ENCODE measurements at places on chromosomes 3 and 15.

DNA sequence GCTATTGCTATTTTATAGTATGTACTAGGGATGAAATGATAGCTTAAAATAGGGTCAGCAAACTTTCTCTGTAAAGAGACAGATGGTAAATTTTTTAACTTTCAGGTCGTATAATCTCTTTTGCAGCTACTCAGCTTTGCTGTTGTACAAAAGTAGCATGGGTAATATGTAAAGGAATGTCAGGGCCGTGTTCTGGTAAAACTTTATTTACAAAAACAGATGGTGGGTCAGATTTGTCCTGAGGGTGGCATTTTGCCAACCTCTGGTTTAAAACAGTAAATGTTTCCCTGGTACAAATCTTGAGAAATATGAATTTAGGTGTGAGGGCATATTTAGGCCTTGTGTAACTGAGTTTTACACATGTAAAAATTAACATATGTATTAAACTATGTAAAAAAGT, 18.6 kb downstream of the NMD3 start:
- no peak for DNase-seq

- DNase-seq: no peak
These were observed 122.7 kb downstream of the FBLN2 start for GRCh38 chr3:13671482-13672233.

DNA sequence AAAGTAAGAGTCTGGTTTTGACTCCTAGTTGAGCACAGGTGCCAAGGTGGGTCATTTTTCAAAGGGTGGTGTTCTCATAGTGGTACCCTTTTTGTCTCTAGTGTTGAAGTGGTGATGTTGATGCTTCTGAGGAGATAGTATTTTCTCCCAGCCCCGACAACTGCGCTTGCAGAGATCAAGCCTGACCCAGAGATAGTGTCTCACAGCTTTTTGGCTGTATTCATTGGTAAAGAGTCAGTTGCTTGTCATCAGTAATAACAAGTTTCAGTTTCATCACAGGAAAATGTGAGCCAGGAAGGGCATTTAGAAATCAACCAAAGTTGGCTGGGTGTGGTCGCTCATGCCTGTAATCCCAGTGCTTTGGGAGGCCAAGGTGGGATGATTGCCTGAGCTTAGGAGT, 139.3 kb downstream of the NFKBIZ start:
- DNase-seq: no peak

- no peak for DNase-seq
These were observed 80.2 kb downstream of the ATP13A4 start for GRCh38 chr3:193474446-193474845.

GRCh38 chr3:44894485-44894884, 20.1 kb downstream of the TGM4 start:
- no peak for DNase-seq

DNA sequence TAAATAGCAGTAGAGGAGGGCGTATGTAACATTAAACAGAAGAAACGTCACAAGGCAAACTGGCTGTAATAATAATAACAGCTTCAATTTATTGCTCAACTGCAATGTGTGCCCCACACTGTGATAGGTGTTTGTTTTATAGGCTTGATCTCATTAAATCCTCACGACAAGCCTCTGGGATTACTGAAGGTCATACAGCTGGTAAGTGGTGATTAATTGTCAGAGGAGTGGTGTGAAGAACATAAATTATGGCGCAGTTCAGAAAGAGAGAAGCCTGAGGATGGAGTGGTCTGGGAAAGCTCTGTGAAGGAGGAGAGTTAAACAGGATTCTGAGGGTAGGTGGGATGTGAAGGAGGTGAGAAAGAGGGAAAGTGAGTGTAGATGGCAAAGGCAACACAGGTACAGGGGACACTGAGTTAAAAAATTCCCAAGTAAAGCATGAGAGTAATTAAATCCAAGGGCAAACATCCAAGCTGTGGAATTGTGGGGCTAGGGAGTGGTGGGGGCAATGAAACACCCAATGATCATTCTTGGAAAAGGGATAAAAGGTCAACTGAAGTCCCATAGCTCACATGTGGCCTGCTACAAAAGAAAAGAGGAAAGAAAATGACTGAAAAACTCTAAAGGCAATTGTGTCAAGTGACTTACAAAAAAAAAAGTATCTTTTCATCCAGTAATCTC, 16.5 kb upstream of the GLCE start:
- DNase-seq: no peak

DNA sequence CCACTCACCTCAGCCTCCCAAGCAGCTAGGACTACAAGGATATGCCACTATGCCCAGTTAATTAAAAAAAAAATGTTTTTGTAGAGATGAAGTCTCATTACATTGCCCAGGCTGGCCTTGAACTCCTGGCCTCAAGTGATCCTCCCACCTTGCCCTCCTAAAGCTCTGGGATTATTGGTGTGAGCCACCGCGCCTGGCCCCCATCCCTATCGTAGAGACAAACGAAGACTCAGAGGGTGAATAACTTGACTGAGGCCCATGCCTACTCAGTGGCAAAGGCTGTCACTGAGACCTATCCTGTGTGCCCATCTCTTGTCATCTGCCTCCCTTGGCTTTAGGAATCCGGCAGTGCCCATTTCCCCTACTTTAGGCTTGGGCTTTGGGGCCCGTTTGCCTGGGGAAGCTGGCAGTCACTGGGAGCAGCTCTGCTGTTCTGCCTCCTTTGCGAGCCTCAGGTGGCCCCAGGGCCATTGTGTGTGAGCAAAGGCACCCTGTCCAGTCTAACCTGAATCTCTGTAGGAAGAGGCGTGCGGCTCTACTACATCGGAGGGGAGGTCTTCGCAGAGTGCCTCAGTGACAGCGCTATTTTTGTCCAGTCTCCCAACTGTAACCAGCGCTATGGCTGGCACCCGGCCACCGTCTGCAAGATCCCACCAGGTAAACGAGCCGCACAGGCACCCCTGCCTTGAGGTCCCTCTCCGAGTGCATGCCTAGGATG, 70.1 kb downstream of the AAGAB start:
- DNase-seq: no peak

- DNase-seq: peak; percentile 8
These were observed 8.6 kb downstream of the AQP9 start for GRCh38 chr15:58146749-58147148.

- no peak for DNase-seq
These were observed 28.5 kb downstream of the CMTM6 start for GRCh38 chr3:32474201-32474600.

DNA sequence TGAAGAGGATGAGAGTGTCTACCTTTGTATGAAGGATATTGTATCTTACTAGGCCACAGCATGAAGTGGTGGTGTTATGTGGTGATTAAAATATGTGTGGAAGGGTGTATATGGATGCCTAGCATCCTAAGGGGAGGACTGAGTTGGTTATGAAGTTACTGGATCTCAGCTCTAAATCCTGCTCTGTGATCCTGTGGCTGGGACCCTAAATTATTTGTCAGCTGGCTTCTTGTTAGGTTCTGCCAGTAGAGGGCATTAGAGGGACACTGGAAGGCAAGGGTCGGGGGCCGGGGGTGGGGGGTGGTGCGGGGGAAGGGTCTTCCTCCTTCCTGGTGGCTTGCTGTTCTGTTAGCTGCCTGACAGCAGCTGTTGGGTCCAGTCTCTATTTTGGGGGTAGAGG, 34.9 kb downstream of the MORF4L1 start:
- no peak for DNase-seq

- DNase-seq: no peak
These were observed 110.0 kb upstream of the NSMCE3 start for GRCh38 chr15:29379647-29380046.

DNA sequence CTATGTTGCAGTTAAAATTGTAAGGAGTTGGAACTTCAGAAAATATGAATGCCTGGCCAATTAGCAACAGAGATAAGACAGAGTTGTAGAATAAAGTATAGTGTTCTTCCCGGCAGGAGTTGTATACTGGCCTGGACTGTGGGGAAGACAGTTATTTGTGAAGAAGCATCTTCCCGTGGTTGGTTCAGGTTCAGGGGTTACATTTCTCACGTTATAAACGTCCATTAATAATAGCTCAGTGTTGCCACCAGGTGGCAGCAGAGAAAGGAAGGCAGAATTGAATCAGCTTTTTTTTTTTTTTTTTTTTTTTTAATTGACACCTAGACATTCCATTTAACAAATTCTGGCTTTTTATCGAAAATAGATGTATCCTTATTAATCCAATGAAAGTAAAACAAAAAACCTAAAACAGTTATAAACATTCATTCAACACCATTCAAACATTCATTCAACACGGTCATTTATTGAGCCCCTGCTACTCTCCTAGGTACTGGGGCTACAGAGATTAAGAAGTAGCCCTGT, 66.4 kb upstream of the NR2E3 start:
- no peak for DNase-seq

GRCh38 chr3:98855806-98856400, 45.6 kb downstream of the DCBLD2 start:
- peak; percentile 65 for DNase-seq

DNA sequence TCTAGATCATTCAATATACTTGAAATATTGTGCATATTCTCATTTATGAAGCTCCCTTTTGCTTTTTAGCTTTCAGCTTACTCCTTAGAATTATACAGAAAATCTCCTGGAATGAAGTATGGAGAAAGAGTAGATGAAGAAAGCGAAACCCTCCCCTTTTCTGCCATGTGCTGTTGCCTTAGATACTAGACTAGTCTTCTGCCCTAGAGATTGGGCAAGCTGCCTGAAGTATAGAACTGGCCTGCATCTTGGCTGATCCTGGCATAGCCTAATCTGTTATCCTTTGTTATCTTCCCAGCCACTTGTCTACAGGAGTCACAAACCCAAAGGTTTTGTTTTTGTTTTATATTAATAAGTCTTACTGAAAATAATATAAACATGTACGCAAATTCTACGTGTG, 138.8 kb downstream of the RBPMS2 start:
- no peak for DNase-seq

GRCh38 chr15:31252171-31252785, 74.4 kb upstream of the KLF13 start:
- DNase-seq: no peak

- DNase-seq: no peak
These were observed 130.8 kb downstream of the SERPINI1 start for GRCh38 chr3:167866331-167866730.

DNA sequence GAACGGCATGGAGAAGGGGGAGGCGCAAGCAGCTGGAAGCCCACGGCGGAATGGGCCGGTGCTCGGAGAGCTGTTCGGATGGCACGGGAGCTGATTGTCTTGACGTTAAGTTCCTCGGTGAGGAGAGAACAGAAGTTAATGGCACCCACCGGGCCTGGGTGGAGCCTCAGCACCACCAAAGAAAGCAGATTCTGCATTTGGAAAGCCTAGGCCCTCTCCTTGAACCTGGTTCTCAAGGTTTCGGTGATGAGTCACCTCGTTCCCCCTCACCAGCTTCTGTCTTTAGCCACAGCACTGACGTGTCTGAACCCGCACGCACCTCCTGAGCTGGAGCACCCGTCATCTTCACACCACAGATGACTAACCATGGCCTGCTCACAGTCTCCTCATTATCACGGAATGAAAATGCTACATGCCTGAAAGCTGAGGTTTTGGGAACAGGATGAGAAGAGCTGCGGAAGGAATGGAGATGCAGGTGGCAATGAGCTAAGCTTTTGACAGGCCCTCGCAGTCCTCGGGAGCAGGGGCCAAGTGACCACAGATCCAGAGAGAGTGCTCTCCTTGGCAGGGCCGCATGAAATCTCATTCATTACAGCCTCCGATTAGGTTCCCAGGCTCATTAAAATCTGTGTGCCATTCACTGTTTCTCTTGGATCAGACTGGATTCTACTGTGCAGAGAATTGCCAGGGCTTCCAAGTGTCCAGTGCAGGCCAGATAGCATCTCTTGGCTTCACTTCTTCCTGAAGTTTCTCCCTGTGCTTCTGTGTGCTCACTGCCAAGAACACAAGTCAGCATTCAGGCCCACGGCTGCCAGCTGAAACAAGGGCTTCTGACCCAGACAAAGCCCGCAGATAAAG, 96.3 kb upstream of the DLG1 start:
- peak; percentile 100 for DNase-seq

DNA sequence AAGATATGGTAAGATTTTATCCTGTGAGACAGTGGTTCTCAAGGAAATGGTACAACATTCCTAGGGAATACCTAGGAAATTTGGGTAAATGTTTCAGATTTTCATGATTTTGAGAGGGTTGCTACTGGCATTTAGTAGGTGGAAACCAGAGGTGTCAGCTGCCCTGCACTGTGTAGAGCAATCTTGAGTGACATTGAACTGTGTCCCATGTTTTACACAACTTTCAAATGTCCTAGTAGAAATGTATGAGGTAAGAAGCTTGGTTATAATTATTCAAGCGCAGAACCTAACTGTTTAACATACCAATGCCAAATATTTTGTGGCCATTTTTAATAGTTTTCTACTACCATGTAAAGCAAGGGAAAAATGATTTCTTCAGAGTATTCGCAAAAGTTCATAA, 120.4 kb downstream of the GADL1 start:
- no peak for DNase-seq

GRCh38 chr15:71779073-71779797, 31.1 kb upstream of the NR2E3 start:
- no peak for DNase-seq

DNA sequence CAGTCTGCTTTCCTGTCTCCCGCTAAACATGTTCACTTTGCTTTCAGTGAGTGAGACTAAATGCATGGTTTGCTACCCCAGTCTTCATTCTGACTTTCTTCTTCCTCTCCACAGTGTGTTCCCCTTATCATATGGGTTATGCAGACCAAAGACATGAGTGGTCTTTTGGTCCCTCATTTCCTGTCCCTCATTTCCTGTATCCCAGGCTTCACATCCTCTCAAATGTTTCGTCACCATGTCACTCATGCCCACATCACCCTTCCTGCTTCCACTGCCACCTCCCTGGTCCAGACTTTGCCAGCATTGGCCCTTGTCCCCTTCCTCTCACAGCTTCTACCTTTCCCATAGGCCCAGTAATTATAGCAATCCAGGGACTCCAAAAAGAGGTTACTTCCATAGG, 209.0 kb downstream of the MYRIP start:
- DNase-seq: no peak

DNA sequence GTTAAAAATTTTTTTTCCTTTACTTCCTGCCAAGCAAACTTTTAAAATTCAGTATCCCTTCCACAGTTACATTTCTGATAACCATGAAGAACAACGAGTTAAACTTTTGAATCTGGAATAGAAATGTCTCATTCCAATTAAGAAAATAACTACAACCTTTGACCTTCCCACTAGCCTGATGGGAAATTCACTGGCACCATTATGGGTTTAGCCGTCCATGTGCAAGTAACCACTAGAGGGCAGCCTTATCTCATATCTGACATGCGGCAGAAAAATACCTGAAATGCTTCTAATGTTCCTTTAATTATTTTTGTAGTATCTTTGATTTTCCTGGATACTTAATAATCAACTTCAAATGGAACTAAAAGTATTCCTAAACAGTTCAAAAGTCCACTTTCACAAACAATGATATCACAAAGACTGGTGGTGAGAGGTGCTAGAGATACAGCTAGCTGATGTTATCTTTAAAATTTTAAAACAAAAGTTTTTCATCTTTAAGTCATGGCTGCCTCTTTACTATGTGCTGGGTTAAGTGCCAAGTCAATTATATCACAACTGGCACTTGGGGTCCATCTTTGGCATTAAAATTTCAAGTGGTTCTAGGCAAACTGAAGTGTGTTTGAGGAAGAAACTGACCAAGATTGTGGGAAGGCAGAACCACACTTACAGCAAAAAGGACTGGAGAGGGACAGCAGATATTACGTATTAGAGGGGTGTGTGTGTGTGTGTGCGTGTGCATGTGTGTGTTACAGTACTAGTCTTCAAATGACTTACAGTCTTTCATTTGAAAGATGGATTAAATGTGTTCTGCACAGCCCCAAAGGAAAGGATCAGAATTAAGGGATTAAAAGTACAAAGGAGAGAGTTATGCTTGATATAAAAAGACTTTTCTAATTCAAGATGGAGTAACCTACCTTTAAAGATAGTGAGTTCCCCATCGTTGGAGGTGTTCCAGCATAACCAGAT, 107.1 kb upstream of the ICE2 start:
- peak; percentile 44 for DNase-seq
